ENCODE measurements at places on chromosomes 16 and 17. TPM values are rescaled to one million over a fixed set of nuclear protein-coding genes. Genes with fewer than 3 reads are reported as not detected.

The GCSH gene
- 35.3 TPM for total RNA-seq

The ST6GALNAC2 gene
- 60.2 TPM for total RNA-seq

The SLFN14 gene
- total RNA-seq = not detected

The SLC12A3 gene
- total RNA-seq = not detected

The TRAP1 gene
- total RNA-seq = 101 TPM

The CYGB gene
- 58.8 TPM for total RNA-seq

The HOXB3 gene
- total RNA-seq = 4.0 TPM

The NACA2 gene
- total RNA-seq = not detected

The CNTNAP1 gene
- total RNA-seq = 22.5 TPM

The GRAPL gene
- not detected for total RNA-seq

The NTN3 gene
- total RNA-seq = 0.34 TPM

The TBC1D3G gene
- total RNA-seq = not detected

The GPRC5C gene
- 2.3 TPM for total RNA-seq

The SEPTIN12 gene
- total RNA-seq = not detected

The CXCL16 gene
- total RNA-seq = 1.7 TPM

The FOXC2 gene
- total RNA-seq = not detected

The CD300E gene
- total RNA-seq = not detected

The RASD1 gene
- total RNA-seq = 1.7 TPM

The XAF1 gene
- 215 TPM for total RNA-seq

The ZNF750 gene
- not detected for total RNA-seq

The CORO6 gene
- 1.4 TPM for total RNA-seq

The MAP2K4 gene
- total RNA-seq = 32.7 TPM

The SLC25A19 gene
- total RNA-seq = 10.2 TPM

The TBC1D3L gene
- 0.67 TPM for total RNA-seq

The CACNG1 gene
- not detected for total RNA-seq

The MPHOSPH6 gene
- 61.1 TPM for total RNA-seq

The LRRC36 gene
- total RNA-seq = under 0.01 TPM

The NECAB2 gene
- total RNA-seq = 3.7 TPM

The GAS2L2 gene
- total RNA-seq = not detected

The TMEM114 gene
- total RNA-seq = not detected

The PMFBP1 gene
- total RNA-seq = 0.69 TPM

The IL17C gene
- total RNA-seq = not detected

The ICAM2 gene
- 0.33 TPM for total RNA-seq

The CX3CL1 gene
- 4.0 TPM for total RNA-seq

The FBXL16 gene
- not detected for total RNA-seq

The ZP2 gene
- total RNA-seq = not detected

The MAZ gene
- total RNA-seq = 258 TPM

The SEZ6L2 gene
- 1.7 TPM for total RNA-seq

The TPSD1 gene
- total RNA-seq = not detected

The LRRC37A gene
- total RNA-seq = 6.3 TPM

The DVL2 gene
- 98.6 TPM for total RNA-seq

The KRT28 gene
- total RNA-seq = not detected

The P2RX1 gene
- total RNA-seq = not detected

The ITGAX gene
- 4.1 TPM for total RNA-seq

The MYH13 gene
- total RNA-seq = not detected

The KRT17 gene
- total RNA-seq = not detected

The LDHD gene
- 1.4 TPM for total RNA-seq

The VASN gene
- 20.4 TPM for total RNA-seq

The NOS2 gene
- under 0.01 TPM for total RNA-seq

The KRT13 gene
- not detected for total RNA-seq

The DYNLRB2 gene
- not detected for total RNA-seq

The CASKIN1 gene
- under 0.01 TPM for total RNA-seq
